ENCODE measurements at places on chromosomes 6 and 20.

DNA sequence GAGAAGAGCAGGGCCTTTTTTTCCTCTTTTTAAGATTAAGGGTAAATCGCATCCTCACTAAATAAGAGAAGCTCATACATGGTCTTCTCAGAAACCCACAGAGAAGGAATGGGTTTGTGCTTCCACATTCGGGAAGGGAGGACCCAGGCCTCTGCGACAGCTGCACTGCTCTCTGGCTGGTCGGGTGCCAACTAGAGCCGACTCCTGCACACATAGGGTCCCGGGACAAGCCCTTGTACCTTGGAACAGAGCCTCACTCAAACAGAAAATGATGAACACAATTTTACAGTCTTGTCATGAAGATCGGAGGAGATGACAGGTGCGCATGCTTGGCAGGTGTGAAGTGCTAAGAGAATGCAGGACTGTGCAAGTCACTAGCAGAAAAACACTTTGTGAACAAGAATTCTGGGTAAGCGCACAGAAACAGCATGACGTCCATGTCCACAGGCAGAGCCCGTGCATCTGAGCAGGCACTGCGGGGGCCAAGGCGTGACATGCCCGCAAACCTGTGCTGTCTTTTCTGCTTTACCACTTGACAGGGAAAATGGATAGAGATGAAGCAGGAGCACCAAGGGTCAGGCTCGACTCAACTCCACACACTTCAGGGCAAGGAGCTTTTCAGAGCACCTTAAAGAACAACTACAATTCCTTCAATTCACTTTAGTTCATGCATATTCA lies 101.0 kb upstream of the MPC1 start:
- no peak for DNase-seq

GRCh38 chr6:124955108-124955856 lies 7.0 kb upstream of the RNF217 start:
- no peak for DNase-seq

DNA sequence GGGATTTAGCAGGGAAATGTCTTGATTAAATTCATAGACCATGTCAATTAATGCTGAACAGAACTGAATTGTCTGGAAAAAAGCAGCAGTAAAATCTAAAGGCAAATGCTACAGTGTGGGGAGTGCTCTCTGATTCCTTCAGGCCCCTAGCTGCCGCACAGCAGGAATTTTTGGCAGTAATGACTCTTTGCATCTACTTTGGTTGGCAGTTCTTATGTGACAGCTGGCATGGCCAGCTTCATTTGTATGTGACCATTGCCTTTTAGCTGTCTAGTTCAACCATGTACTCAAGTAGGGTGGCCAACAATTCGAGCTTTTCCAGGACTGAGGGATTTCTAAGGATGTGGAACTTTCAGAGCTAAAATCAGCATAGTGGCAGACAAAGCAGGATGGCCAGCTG lies 499.1 kb upstream of the MAN1A1 start:
- no peak for DNase-seq

DNA sequence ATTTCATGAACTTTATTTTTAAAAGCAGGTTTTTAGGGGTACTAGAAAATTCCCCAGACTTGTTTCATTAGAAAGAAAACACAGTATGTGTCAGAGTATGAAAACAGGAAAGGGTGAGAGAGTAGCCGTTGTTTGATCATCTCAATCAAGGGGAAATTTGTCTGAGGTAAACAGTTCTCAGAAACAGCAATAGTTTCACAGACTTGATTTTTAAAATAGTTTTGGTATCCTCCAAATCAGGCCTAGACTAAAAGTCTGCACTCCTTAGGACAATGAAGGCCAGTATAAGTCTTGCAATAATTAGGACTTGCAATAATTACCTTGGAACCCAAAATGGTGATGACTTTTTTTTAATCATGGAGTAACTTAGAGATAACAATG lies 176.6 kb upstream of the TAB2 start:
- DNase-seq: no peak

DNA sequence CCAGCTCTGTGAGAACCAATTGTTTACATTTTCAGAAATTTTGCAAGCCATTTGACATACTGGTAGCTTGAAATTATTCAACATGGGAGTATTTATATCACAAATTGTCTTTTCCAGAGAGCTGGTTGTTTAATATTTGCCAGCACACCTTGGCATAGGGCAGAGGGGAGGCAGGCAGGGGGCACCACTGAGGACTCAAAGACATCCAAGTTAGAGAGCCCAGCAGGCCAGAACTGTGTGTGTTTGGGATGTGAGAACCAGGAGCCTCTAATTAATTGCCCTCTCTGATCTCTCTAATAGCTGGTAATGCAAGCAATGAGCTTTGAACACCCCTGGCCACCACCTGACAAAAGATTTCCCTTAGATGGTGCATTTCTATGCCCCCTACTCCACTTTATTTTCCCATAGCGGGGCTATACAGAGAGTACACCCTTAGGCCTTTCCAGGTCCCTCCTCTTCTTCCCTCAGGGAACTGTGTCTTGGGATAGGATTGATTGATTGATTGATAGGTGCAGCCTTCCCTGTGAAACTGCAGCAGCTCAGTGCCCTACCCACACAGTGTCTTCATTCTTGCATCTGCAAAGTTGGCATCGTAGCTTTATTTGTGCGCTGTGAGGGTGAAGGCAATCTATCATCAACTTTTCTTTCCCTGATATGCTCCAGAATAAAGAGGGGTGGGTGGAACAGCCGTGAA lies 29.2 kb downstream of the MOCS1 start:
- no peak for DNase-seq

DNA sequence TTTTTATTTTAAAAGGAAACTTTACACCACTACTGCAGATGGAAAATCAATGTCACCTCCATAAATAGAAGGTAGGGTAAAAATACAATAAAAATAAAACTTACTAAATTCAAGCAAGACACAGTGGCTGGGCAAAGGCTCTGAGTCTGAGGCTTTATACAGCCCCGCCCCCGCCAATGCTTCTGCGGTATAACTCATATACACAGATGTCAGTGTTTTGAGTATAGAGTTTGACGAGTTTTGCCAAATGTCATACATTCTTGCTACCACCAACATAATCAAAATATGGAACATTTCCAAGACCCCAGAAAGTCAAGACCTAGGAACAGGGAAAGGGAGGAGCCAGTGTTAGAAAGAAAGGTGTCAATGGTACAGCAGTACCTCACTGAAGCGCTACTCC lies 12.8 kb downstream of the NFATC2 start:
- peak; percentile 32 for DNase-seq

DNA sequence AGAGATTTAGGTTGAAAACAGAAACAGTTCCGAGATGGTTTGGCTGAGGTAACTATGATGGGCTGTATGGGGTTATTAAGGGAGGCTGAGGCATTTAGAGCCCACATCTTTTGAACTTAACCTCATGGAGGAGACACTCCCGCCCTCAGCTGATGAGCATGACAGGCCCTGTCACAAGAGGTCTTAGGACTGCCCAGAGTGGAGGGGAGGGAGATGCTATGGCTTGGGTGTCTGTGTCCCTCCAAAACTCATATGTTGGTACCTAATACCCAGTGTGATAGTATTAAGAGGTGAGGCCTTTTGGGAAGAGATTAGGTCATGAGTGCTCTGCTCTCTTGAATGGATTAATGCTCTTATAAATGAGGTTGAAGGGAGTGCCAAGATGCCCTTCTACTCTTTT lies 126.6 kb downstream of the CDC5L start:
- no peak for DNase-seq

GRCh38 chr20:17611540-17612286 lies 41.8 kb downstream of the DSTN start:
- no peak for DNase-seq

DNA sequence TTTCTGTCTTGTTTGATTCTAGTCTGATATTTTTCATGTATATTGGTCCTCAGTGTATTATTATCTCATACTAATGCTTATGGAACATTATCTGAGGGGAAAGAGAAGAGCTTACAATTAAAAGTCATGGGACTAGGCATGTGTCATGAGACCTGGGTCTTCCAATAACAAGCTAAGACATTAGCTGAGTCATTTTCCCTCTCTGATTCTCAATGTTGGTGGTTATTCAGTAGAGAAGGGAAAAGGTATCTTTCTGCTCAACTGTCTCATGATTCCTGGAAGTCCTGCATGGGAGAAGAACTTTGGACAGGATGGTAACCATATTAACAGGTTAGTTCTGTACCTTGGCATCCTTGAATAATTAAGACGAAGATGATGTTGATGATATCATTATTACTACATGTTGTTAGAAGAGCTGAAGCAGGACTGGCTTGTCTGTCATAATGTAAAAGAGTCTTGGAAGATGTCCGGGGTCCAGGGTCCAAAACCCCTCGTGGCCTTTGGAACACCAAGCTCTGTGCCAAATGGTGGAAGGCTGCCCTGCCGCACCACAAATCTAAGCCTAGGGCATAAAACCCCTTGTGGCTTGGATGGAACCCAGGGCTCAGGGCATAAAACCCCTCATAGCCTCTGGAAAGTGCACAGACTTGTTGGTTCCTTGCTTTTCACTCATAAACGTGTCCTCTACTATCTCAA lies 19.1 kb downstream of the TRIM38 start:
- no peak for DNase-seq

DNA sequence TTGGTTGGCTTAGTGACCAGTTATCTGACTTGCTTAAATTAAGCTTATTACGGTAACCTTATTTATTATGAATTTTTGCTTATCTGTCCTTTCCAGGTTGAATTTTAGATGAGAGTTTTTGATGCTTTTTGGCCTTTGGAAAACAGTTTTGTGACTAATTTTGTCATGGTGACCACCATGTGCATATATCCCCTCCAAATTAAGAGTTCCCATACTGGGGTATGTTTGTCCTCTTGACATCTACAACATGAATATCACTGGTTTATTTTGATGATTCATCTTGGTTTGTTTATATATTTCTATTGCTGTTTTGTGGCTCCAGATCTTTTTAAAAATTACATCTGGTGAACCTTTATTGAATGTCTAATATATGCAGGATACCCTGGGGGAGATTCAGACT lies 61.4 kb downstream of the PHF20 start:
- DNase-seq: no peak

DNA sequence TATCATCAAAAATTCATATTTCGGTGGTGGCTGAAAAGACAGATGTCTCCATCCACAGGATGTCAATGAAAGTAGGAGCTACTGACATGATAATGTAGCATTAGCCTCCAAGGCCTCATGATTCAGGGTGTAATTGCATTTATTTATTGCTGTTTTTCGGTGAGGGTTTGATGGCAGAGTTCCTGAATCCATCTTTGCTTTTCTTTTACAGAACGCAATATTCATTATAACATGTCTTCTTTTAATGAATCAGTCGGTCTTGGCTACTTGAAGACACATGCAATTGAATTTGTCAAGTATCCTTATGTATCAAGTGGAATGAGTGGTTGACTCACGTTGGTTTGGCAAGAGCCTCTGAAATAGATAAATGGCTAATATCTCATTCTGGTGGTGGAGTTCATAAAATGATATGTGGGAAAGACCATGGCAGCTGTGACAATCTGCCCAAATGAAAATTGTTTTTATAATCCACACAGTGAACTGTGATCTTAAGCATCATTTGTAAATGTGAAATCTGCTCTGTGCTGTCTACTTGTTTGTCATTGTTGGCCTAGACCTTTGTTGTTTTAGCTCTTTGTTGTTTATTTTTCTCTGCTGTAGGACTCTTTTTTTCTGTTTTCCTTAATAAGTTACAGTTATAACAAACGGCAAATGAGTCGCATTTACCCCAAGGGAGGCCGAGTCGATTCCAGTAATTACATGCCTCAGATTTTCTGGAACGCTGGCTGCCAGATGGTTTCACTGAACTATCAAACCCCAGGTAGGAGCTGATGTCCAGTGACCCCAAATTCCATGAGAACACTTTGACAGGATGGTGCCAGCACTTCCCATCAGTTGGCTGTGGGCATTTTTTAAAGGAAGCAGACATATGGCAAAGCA lies 105.7 kb upstream of the LAMP5 start:
- DNase-seq: no peak

DNA sequence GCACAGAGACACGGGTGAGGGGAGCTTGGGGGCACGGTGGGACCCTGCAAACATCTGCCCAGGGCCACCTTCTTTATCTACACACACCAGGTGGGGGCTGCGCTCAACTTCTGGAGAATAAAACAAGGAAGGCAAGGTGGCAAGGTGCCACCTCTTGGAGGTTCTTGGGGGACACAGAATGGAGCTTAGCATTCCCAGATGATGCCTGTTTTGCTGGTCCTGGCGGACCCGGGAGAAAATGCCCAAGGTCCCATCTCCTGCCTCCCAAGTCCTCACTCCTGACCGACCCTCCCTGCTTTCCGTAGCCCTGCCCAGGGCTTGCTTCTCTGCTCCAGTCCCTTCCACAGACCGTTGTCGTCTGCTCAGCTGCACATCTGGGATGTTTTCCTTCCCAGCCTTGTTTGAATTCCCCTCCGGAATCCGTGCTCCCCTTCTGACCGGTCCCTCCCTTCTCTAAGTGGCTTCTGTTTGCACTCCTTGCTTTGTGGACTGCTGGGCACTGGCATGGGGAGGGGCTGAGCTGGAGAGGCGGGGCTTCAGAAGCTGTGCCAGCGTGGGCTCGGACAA lies 13.1 kb downstream of the ITPR3 start:
- no peak for DNase-seq

GRCh38 chr20:34998331-34998950 lies 42.8 kb downstream of the MYH7B start:
- no peak for DNase-seq

DNA sequence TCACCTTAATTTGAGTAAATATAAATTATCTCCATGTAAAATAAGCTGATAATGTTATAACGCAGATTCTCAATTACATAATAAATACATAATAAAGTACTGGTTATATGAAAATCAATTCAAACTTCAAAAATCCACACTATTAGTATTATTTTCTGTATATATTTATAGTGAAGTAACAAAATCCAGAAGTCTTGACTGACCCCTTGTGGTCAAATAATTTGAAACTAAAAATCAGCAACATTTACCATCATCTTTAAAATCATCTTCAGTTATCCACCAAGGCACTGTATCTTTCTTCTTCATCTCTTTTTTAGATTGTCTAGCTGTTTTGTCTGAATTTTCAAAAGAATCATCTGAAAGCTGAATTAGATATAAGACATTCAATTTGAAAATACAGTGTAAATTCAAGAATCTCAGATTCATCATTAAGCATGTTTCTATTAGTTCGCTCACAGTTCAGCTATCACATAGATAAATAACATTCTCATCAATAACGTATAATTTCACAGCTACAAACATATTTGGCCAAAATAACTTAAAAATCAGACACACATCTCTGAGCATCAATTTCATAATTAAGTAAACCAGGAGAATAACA lies 6.5 kb downstream of the CEP162 start:
- peak; percentile 8 for DNase-seq

- no peak for DNase-seq
Measured at GRCh38 chr6:125797886-125798444, 7.2 kb downstream of the NCOA7 start.
